ENCODE measurements at places on chromosomes 3 and 15.

DNA sequence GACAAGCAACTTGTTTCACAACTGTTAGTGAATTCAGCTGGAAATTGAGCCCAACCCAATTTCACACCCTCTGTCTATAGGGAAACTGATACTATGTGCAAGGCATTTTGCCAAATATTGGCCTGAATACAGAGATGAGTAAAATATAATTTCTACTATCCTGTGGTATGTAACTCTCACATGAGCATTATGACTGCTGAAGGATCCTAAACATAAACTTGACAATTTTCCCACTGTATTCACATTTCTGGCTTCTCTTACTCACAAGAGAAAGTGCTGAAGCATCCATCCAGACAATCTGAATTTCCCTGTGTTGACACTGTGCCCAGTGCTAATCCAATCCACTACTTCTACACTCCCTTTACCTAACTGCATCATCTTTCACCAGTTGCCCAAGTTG, 28.4 kb downstream of the SERPINI2 start:
- DNase-seq: no peak

DNA sequence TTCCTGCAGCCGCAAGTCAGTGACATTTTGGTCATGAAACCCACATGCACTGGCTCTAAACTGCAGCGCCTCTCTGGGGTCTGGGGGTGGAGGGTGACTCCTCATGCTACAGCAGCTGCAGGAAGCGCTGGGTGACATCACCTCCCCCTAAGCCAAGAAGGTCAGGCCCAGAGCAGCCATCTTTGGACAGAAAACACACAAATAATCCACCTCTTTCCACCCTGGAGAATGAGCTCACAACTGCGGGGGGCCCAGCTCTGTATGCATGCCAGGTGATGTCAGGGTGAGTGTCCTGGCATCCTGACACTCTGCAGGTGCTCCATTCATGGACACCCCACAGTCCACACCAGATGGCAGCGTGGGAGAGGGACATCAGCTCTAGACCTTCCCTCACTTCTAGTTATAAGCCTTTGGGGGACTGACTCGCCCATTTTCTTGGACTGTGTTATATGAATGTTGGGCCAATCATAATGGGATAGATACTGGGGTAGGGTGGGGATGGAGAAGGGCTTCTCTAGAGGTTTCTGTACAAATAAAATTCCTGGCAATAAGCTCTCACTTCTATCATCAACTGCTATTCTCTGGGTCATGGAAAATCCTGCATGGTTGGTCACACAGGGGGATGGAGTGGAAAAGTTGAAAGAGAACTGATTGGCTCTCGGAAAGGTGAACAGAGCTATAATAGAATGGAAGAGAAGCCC, 70.7 kb upstream of the THBS1 start:
- no peak for DNase-seq

- DNase-seq: no peak
These were observed 244.9 kb downstream of the FAM43A start for GRCh38 chr3:194930377-194931204.

GRCh38 chr3:185332026-185332735, 30.8 kb upstream of the MAP3K13 start:
- DNase-seq: no peak

- DNase-seq: no peak
These were observed 79.4 kb downstream of the RPLP1 start for GRCh38 chr15:69532066-69532465.

DNA sequence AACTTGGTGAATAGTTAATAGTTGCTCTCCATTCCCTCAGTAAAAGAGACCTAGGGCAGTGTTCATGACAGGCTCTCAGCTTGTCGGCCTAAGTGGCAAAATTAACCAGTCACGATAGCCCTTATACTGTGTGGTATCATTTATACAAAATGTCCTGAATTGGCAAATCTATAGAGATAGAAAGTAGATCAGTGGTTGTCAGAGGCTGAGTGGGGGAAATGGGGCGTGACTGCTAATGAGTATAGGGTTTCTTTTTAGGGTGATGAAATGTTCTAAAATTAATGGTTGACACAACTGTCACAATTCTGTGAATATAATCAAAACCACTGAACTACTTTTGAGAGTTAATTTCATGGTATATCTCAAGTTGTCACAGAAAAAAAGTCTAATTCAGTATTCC, 20.9 kb downstream of the ARIH1 start:
- DNase-seq: no peak

- no peak for DNase-seq
These were observed 198.3 kb downstream of the ADAMTS9 start for GRCh38 chr3:64489361-64490044.

- DNase-seq: no peak
These were observed 66.5 kb downstream of the MAGEF1 start for GRCh38 chr3:184645336-184645735.

GRCh38 chr3:169264711-169265110, 398.8 kb downstream of the MECOM start:
- DNase-seq: no peak

DNA sequence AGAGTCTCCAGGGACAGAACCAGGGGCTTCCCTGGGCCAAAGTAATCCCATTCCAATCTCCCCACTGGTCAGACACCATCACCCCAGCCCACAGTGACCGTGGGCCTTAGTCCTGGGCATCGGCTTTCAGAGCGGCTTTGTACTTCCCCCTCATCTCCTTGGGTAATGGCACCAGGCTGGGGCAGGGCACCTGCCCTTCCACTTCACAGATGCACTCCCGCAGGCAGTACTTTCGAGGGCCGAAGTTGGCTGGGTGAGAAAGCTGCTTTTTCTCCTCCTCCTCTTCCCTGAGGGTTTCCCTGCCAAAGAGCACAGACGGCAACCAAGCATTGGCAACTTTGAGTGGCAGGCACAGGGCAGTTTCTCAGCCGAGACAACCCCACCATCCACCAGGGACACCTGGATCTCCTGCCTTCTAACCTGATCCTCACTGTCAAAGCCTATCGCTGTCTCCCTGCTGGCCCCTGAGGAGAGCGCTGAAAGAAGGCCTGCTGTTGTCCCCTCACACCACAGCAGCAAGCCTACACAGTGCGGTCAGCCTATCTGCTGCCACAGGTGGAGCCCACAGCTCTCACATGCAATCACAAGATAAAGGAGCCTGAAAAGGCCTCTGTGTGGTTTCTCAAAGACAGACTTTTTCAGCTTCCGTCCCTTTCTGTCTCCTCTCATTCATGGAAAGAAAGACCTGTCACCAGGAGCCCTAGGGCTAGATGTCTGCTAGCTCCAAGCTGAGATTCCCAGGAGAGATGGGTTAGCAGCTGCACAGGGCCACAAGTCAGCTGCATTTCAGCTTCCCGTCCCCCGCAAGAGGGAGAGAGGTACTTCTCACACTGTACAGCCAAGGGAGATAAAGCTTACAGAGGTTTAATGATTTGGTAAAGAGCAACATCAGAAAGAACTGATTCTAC, 12.5 kb downstream of the MRPS25 start:
- no peak for DNase-seq
